ENCODE measurements at places on chromosomes 11 and 22. TPM values are rescaled to one million over a fixed set of nuclear protein-coding genes. Genes with fewer than 3 reads are reported as not detected.

Gene HBD
- total RNA-seq = 0.43 TPM

Gene DEUP1
- not detected for total RNA-seq

Gene OR10G4
- total RNA-seq = not detected

Gene TBX10
- total RNA-seq = not detected

Gene SMTNL1
- total RNA-seq = not detected

Gene POTEH
- total RNA-seq = not detected

Gene ZP1
- total RNA-seq = not detected

Gene TRPM5
- not detected for total RNA-seq

Gene SHISA8
- total RNA-seq = not detected

Gene IL10RA
- not detected for total RNA-seq

Gene TMEM45B
- total RNA-seq = not detected

Gene CDKN1C
- total RNA-seq = 3.9 TPM

Gene GAL
- not detected for total RNA-seq

Gene WNT11
- total RNA-seq = under 0.01 TPM

Gene CLTCL1
- 16.4 TPM for total RNA-seq

Gene MRE11
- total RNA-seq = 10.0 TPM

Gene MS4A6E
- total RNA-seq = not detected

Gene ANKK1
- total RNA-seq = not detected

Gene UBASH3B
- total RNA-seq = 30.7 TPM

Gene TKFC
- total RNA-seq = 23.7 TPM

Gene KREMEN1
- total RNA-seq = 2.6 TPM

Gene FGF19
- total RNA-seq = not detected

Gene PAFAH1B2
- total RNA-seq = 200 TPM

Gene CAT
- total RNA-seq = 49.9 TPM
